ENCODE measurements at places on chromosomes 13 and 19.

- no peak for DNase-seq
These were observed 154.1 kb downstream of the PTPRS start for GRCh38 chr19:5186293-5187050.

DNA sequence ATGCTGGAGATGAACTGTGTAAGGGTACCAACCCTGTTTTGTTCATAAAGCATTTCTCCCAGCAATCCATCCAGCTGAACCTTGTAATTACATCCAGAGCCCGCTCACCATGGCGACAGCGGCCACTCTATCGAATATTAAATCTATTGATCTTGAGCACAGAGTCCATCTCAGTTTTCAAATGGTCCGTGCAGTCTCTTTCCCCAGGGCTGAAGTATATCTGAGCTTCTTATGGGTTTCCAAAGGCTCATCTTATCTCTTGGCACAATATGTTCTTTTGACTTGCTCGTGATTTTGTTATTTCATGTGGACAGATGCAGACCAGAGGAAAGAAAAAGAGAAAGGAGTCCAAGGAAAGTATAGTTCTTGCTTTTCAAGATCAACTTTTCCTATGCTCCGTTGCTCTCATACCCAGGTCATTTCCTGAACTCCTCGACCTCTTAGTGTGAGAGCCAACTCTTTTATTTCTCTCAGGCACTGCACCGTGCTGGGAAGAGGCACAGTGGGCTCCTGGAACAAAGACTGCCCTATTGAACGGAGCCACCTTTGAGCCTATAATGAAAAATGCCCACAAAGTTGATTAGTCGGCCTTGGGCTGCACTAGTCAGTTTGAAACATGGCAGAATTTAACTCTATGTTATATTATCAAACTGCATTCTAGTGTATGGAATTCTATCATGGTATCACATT, 66.7 kb downstream of the RFC3 start:
- DNase-seq, result no peak

- DNase-seq, result no peak
These were observed 12.1 kb upstream of the NDFIP2 start for GRCh38 chr13:79468819-79469218.

GRCh38 chr13:97249796-97250495, 27.8 kb downstream of the MBNL2 start:
- no peak for DNase-seq

DNA sequence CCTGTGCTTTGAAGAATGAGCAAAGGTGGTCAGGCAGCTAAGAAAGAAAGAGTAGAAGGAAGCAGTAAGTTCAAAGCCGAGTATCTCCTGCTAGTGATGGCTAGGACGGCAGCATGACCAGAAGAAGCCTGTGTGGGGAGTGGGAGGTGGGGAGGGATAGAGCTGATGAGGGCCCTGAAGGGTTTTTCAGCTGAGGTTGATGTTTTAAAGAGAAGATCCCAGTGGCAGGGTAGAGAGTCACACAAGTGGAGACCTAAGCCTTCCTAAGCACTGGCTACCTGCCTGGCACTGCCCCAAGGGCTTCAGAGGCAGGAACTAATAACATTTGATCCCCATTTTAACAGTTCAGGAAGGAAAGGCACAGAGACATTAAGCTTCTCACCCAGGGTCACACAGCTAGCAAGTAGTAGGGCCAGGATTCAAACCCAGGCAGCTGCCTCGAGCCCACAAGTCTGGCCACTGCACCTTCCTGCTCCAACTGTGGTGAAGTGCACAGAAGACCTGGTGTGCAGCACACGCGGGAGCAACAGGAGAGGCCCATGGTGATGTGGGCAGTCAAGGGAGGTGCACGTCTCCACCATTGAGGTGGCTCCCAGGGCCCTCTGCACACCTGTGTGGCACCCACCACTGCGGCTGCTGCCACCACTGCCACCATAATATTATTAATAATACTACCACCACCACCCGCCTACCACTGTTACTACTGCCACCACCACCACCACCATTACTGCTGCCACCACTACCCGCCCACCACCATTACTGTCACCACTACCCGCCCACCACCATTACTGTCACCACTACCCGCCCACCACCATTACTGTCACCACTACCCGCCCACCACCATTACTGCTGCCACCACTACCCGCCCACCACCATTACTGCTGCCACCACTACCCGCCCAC, 22.1 kb downstream of the CUL4A start:
- DNase-seq, result no peak

DNA sequence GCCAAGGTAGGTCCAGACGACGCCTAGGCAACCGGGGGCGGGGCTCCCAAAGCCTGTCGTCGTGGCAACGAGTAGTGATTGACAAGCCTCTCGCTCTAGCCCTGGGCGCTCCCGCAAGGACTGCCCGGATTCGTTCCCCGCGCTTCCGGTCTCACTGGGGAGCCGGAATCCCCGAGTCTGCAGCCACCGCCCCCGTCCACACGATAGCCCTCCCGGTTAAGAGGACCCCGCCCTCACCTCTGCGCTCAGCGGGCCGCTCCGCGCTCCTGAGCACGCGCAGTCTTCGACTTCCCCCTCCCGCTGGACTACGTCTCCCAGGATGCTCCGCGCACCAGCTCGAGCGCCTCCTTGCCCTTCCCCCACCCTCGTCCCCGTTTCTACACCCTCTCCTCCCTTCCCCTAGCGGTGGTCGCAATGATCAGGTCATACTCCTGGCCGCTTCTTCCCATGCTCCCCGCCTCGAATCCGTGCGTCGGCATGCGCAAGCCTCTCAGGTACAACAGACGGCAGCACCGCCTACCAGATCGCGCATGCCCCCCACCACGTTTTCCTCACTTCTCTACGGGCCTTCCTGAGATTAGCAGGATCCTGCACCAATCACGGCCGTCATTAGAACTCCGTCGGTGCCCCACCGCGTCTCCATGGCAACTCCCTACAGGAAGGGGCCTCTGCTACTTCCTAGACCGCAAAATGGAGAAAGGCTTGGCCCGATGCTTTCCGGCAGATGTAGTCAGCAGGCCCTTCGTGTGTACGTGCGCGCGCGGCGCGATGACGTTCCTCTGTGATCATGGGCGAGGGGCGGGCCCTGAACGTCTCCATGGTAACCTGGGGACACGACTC, at the start of gene MZF1:
Gene MZF1, minus strand, starts transcription at position 518 of the 840 bp plus-strand sequence. CDS start 1,946 bp downstream, outside the sequence.
- DNase-seq, result peak; percentile 100

DNA sequence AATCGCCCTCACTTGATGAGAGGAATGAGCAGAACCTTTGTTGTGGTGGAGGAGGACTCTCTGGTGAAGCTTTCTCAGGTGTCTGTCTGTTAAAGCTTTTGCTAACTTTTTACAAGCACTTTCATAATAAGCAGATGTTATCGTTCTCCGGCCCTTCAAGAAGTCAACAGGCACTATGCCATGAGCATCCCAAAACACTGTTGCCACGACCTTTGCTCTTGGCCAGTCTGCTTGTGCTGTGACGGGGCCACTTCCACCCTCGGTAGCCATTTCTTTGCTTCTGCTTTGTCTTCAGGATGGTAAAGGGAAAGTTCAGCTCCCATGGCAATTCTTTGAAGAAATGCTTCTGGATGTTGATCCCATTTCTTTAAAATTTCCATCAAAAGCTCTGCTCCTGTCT, 93.5 kb upstream of the ANKRD10 start:
- DNase-seq, result no peak

DNA sequence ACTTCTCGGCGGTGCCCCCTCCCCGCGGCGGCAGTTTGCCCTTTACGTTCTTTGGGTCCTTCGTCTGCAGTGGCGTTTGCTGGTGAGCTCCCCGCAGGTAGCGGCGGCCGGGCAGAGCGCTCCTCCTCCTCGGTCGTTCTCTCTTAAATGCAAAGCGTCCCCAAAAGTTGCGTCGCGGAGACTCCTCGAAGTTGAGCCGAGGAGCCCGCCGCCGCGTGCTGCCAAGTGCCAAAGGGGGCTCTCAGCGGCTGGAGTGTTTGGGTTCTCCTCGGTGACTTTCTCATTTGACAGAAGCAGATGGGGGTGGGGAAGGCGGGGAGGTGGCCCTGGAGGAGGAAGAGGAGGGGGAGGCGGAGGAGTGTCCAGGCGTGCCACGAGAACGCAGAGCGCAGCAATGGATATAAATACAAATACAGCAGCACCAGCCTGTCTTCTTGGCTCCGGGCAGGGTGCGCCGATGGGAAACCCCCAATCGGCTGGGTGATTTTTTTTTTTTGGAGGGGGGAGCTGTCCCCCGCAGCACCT, at the start of gene SOX21:
Gene SOX21, minus strand, starts transcription at position 259 of the 525 bp plus-strand sequence. CDS start 496 bp downstream, outside the sequence.
- no peak for DNase-seq

GRCh38 chr13:31036731-31037695, 104.6 kb downstream of the TEX26 start:
- no peak for DNase-seq

DNA sequence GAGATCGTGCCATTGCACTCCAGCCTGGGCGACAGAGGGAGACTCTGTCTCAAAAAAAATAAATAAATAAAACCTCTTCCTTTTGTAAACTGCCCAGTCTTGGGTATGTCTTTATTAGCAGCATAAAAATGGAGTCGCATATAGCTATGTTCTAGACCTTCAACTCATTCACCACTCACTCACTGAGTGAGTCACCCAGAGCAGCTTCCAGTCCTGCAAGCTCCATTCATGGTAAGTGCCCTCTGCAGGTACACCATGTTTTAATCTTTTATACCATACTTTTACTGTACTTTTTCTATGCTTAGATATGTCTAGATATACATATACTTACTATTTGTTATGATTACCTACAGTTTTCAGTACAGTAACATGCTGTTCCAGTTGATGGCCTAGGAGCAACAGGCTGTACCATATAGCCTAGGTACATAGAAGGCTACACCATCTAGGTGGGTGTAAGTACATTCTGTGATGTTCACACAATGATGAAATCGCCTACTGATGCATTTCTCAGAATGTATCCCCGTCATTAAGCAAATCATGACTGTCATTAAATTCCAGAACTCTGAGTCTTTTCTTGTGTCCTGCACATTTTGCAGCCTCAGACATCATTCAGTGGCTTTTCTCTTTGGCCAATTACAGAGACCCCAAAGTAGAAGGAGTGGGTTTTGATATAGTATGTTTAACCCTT, 13.7 kb upstream of the FARP1 start:
- DNase-seq, result no peak

DNA sequence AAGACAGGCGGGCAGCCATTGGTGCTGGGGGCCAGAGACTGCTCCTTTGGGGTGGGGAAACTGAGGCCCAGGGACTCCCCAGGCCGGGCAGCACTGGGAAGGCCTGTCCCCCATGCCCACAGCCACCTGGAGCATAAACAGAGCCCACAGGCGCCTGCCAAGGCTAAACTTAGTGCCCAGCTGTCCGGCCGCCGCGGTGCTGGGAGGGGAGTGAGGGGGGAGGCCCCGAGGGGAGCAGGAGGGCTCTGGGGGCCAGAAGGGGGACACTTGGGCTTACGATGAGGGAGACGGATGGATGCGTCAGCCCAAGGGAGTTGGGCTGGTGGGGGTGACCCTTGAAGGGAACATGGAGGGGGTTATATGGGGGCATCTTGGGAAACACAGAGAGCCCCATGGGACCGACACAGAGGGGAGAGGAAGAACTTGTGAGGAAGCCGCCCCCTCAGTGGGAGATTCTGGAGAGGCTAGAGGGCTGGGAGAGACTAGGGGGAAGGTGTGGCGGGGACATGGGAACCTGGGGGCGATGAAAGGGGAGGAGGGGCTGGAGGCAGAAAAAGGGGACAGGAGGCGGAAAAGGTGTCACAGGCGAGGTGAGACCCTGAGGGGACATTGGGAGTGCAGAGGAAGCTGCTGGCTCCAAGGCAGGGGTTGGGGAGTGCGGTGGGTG, 2.2 kb downstream of the CERS1 start:
- DNase-seq, result no peak

- no peak for DNase-seq
These were observed 560 bp downstream of the NDUFA7 start for GRCh38 chr19:8320564-8321066.

GRCh38 chr13:63149375-63149774, 1733.7 kb upstream of the PCDH20 start:
- no peak for DNase-seq

GRCh38 chr19:28430214-28430613, 782.7 kb downstream of the UQCRFS1 start:
- DNase-seq, result no peak

DNA sequence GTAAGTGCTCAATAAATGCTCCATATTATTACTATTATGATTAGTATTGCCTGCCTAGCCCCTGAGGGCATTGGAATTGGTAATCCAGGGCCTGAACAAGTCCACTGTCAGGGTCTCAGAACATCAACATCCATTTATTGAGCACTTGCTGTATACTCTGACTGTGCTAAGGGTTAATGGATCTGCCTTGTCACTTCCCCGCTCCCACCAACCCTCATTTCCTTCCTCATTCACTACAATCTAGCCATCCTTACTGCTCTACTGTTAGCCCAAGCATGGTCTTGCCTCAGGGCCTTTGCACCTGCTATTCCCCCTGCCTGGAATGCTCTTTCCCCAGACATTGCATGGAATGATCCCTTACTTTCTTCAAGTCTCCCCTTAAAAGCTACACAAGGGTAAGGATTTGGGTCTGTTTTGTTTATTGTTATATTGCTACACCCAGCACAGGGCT, 12.7 kb upstream of the ANGPTL8 start:
- no peak for DNase-seq

GRCh38 chr19:7358102-7358597, 9.4 kb downstream of the ARHGEF18 start:
- DNase-seq, result no peak

- DNase-seq, result no peak
These were observed 128.2 kb downstream of the SLITRK1 start for GRCh38 chr13:83753912-83754624.

- DNase-seq, result no peak
These were observed 8.6 kb downstream of the ZFP82 start for GRCh38 chr19:36409841-36410240.

DNA sequence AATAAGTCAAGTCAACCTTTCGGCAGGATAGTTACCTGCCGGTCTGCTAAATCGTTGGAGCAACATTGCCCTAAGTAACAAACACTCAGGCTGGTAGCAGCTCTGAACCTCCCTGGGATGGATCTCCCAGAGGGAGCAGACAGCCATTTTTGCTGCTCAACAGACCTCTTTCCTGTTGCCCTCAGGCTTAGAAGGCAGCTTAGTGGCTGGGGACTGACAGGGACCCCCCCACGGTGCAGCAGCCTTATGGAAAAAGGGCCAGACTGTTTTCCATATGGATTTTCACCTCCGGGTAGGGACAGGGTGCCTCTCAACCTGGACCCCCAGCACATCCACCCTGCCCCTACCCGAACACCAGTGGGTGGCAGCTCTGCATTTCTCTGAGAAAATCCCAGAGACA, 49.7 kb downstream of the UBL3 start:
- DNase-seq, result no peak

DNA sequence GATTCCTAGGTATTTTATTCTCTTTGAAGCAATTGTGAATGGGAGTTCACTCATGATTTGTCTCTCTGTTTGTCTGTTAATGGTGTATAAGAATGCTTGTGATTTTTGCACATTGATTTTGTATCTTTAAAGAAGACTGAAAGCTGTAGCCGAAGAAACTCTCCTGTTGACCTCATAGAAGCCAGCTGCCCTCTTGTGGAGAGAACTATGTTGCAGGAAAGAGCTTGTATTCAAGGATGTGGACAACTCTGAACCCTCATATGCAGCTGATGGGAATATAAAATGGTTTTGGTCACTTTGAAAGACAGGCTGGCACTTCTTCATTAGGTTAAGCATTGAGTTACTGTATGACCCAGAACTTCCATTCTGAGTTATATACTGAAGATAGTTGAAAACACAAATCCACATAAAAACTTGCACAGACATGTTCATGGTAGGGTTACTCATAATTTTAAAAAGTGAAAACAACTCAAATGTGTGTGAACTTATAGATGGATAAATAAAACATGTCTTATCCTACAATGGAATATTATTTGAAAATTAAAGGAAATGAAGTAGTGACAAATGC, 65.8 kb upstream of the SLITRK6 start:
- DNase-seq, result no peak
